ENCODE measurements at places on chromosomes 1 and 21. TPM values are rescaled to one million over a fixed set of nuclear protein-coding genes. Genes with fewer than 3 reads are reported as not detected.
A peak's percentile ranks its signal among the peaks of the same experiment; 100 is the strongest.

DNA sequence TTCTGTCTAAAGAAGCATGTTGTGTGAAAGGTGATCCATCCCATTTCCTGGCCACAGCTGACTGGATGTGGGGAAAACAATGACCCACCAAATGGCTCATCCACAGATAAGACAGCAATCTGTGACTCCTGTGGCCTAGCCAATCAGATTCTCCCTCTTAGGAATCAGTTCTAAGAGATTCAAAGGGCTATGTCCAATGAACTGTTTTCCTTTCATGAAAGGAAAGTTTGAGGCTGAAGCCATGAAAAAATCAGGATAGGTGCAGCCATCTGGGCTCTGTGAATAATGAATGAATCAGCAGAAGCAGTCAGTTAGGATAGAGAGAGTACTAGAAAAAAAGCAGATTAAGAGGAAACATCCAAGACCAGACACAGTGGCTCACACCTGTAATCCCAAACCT, 164.7 kb downstream of the NRIP1 start:
- peaks cover 2% of the 10 kb centered on the region for H3K36me3 ChIP-seq
- H3K4me3 ChIP-seq, result no peak overlapping the region
- H3K4me1 ChIP-seq, result peaks cover 11% of the 10 kb centered on the region
- DNase-seq, result no peak
- H3K27ac ChIP-seq, result no peak overlapping the region

GRCh38 chr1:248775441-248775840, 19.9 kb upstream of the LYPD8 start:
- no peaks in the 10 kb centered on the region for H3K36me3 ChIP-seq
- H3K4me3 ChIP-seq, result no peak overlapping the region
- no peak for DNase-seq
- H3K27me3 ChIP-seq, result no peaks in the 10 kb centered on the region

- H3K36me3 ChIP-seq, result no peaks in the 10 kb centered on the region
- H3K4me3 ChIP-seq, result no peak overlapping the region
These were observed 1.5 kb downstream of the KIRREL1 start for GRCh38 chr1:157994704-157995582.

DNA sequence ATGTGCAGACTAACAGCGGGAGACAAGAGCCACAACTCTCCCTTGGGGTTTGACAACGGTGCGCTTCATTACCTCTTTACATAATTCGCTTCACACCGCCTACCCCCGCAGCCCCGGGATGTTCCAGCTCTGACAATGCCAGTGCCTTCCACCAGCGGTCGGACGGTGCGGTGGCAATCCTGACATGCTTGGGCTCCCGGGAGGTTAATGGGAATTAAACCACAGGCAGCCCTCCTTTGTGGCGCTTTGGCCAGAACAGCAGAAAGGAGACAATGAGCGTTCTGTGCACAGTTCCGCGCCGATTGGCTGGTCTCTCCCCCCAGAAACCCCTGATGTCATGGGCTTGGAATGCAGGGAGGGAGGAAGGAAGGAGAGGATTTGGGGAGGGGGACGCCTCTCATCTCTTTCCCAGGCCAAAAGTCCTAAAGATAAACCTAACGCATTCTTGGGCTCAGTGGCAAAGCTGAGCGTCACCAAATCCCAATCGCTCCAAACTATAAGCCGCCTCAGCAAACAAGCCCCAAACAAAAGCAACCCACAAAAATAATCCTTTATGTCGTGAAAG, 1.3 kb downstream of the CNN3 start:
- H3K4me1 ChIP-seq, result peaks cover 17% of the 10 kb centered on the region
- peak; percentile 30 for DNase-seq
- H3K27ac ChIP-seq, result peak overlapping the region; percentile 30
- H3K4me3 ChIP-seq, result peak overlapping the region; percentile 92

- peaks cover 60% of the 10 kb centered on the region for H3K27me3 ChIP-seq
- H3K4me3 ChIP-seq, result no peak overlapping the region
- no peak overlapping the region for H3K27ac ChIP-seq
- no peak for DNase-seq
- H3K4me1 ChIP-seq, result peaks cover 6% of the 10 kb centered on the region
These were observed 40.1 kb downstream of the RRAGC start for GRCh38 chr1:38819516-38819915.

DNA sequence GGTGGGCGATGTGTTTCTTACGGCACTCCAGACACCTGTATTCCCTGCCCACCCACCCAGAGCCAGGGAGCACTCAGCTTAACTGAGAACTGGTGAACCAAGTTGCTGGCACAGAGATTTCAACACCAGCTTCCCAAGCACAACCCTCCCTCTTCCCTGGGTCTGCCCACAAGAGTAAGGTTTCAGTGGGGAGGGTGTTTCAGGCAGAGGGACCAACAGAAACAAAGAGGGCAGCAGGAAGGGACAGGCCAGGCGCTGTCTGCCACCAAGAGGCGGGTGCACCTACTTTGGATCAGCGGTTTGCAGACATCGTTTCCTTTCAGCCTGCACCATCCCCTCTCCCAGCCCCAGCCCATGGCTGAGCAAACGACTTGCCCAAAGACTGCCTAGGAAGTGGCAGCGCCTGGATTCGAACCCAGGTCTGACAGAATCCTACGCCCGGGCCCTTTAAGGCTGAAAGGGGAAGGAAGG, 21.9 kb upstream of the ALDH4A1 start:
- H3K4me1 ChIP-seq, result peaks cover 38% of the 10 kb centered on the region
- no peak for DNase-seq
- no peaks in the 10 kb centered on the region for H3K27me3 ChIP-seq
- H3K27ac ChIP-seq, result peak overlapping the region; percentile 42
- H3K4me3 ChIP-seq, result peak overlapping the region; percentile 58
- peaks cover 2% of the 10 kb centered on the region for H3K36me3 ChIP-seq

DNA sequence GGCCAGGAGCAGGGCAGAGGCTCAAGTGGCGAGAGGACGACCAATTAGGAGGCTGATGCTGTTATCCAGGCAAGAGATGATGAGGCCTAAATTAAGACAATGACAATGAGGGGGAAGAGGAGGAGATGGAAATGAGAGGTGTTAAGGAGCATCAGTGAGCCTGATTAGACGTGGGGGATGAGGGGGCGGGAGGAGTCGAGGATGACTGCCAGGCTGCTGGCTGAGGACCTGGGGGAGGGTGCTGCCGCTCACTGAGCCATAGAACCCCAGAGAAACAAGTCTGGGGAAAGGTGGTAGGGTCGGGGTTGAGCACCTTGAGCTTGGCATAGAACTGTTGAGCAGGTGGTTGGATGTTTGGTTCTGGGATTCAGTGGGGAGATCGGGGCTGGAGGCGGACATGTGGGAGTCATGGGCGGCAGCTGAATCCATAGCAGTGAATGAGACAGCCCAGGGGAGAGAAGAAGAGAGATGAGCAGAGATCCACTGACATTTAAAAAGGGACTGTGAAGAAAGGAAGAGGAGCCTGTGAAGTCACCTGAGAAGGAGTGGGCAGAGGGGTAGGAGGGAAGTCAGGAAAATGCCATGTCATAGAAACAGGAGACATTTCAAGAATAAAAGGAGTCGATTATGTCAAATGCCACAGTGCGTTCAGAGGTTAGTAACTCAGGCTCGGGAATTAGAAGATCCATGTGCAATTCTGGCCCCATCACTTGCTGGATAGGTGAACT, 28.5 kb downstream of the DLGAP3 start:
- H3K4me1 ChIP-seq, result no peaks in the 10 kb centered on the region
- no peak for DNase-seq
- no peak overlapping the region for H3K4me3 ChIP-seq
- H3K36me3 ChIP-seq, result no peaks in the 10 kb centered on the region
- H3K27ac ChIP-seq, result no peak overlapping the region

DNA sequence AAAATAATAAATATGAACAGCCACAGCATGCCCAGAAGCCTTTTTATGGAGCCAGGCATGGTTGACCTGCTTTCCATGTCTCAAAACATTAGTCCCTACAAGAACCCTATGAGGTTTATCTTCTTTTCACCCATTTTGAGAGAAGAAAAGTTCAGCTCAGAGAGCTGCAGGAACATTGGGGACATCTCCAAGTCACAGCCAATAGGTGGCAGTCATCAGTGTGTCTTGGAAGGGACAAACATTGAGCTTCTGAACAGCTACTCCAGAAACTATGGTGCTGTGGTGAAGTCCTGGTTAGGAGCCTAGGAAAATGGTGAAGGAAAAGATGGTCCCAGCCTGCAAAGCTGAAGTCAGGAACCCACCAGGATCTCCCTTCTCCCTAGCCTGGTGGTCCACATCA, 73.6 kb downstream of the JMJD4 start:
- no peaks in the 10 kb centered on the region for H3K27me3 ChIP-seq
- H3K4me3 ChIP-seq, result no peak overlapping the region
- H3K4me1 ChIP-seq, result no peaks in the 10 kb centered on the region
- no peak overlapping the region for H3K27ac ChIP-seq
- DNase-seq, result no peak

GRCh38 chr1:216777148-216777547, 53.9 kb upstream of the ESRRG start:
- no peaks in the 10 kb centered on the region for H3K4me1 ChIP-seq
- DNase-seq, result no peak
- no peak overlapping the region for H3K27ac ChIP-seq
- no peaks in the 10 kb centered on the region for H3K36me3 ChIP-seq
- H3K27me3 ChIP-seq, result no peaks in the 10 kb centered on the region
- no peak overlapping the region for H3K4me3 ChIP-seq

GRCh38 chr1:205706601-205707502, 26.5 kb upstream of the SLC45A3 start:
- no peak for DNase-seq
- peaks cover 20% of the 10 kb centered on the region for H3K36me3 ChIP-seq
- peaks cover 22% of the 10 kb centered on the region for H3K4me1 ChIP-seq

DNA sequence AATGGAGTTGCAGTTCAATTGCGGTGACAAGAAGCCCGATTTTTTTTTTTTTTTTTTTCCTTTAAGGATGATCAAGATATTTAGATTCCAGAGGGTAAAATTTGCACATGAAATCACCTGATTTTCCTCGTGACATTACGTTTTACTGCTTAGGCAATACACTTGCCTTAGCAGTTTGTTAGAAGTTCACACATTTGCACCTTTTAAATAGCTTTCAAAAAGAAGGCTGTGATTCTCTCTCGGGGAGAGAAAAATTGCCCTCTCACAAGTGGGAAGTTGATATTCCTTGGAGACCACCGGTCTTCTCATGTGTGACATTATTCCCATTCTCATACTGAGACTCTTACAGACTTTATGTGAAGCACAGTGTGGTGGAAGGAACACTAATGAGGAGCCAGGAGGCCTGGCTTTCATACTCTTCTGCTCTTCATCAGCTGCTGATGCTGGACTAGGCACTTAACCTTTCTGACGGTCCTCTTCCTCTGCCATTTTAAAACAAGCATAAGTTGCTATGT, 69.8 kb upstream of the HSPA13 start:
- no peaks in the 10 kb centered on the region for H3K27me3 ChIP-seq
- peaks cover 47% of the 10 kb centered on the region for H3K4me1 ChIP-seq
- peak overlapping the region; percentile 85 for H3K27ac ChIP-seq
- H3K4me3 ChIP-seq, result no peak overlapping the region
- DNase-seq, result no peak
- H3K36me3 ChIP-seq, result peaks cover 25% of the 10 kb centered on the region

GRCh38 chr1:150574260-150575071, 4.9 kb downstream of the MCL1 start:
- peak overlapping the region; percentile 95 for H3K27ac ChIP-seq
- no peak for DNase-seq
- H3K4me3 ChIP-seq, result peak overlapping the region; percentile 92
- H3K36me3 ChIP-seq, result peaks cover 79% of the 10 kb centered on the region

- H3K4me3 ChIP-seq, result no peak overlapping the region
- no peaks in the 10 kb centered on the region for H3K27me3 ChIP-seq
- no peak overlapping the region for H3K27ac ChIP-seq
- H3K4me1 ChIP-seq, result no peaks in the 10 kb centered on the region
These were observed 537.5 kb downstream of the LTN1 start for GRCh38 chr21:28455253-28455600.

DNA sequence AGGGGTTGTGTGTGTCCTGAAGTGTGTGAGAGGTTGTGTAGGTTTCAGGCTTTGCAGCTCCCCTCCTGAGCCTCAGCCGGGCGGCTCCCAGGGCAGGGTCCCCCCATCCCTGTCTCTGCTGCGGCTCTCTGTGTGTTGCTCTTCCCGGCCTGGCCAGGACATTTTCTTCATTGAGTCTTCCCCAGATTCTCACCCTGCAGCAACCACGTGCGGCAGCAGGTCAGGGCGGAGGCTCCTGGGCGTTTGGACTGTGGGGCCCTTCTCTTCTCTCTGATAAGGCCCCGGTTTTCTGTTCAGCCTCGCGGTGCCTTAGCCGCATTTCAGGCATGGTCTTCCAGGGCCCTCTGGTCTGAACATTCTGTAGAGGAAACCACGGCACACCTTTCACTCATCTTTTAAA, 1.8 kb upstream of the TCP10L start:
- H3K4me3 ChIP-seq, result no peak overlapping the region
- H3K4me1 ChIP-seq, result peaks cover 6% of the 10 kb centered on the region
- H3K27me3 ChIP-seq, result no peaks in the 10 kb centered on the region
- no peak overlapping the region for H3K27ac ChIP-seq
- H3K36me3 ChIP-seq, result no peaks in the 10 kb centered on the region
- DNase-seq, result no peak

DNA sequence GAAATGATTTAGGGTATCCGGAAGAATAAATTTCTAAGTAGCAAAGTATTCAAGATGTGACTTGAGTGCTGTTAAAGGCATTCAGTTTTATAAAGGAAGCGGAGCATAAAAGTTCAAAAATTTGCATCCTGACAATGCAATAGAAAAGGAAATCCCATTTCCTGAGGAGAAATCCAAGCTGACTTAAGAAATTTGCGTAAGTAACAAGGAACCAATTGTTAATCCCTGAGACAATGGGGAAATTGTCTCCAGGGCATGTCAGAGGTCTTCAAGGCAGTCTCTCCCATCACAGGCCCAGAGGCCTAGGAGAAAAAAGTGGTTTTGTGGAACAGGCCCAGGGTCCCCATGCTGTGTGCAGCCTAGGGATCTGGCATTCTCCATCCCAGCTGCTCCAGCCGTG, 416.0 kb downstream of the PRDM2 start:
- H3K27ac ChIP-seq, result no peak overlapping the region
- no peaks in the 10 kb centered on the region for H3K36me3 ChIP-seq
- no peak for DNase-seq

- H3K4me1 ChIP-seq, result no peaks in the 10 kb centered on the region
- no peak overlapping the region for H3K4me3 ChIP-seq
- no peaks in the 10 kb centered on the region for H3K36me3 ChIP-seq
These were observed 20.2 kb upstream of the SLC1A7 start for GRCh38 chr1:53162621-53163020.

DNA sequence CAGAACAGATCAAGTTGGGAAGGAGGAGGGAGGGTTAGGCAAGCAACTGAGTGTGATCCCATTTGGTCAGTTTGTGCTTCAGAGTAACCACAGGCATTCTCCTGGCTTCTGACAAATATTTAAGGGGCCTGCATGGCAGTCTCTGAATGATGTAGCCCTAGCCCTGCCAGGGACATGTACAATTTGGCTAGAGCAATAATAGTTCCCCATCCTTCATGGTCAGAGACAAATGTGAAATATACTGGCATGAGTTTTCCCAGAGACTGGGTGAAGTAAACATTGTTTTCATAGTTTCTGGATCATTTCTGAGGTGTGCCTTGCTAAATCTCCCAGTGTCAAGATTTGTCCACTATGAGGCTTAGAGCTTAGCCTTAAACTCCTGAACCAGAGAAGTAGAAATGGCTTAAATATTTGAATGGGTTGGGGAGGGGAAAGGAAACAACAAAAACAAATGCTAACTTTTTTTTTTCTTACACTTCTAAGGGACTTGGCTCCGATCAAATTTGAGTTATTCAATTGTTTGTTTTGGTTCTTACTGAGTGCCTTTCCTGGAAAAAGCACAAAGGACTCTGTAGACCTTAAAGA, 42.0 kb upstream of the UBE2U start:
- no peaks in the 10 kb centered on the region for H3K4me1 ChIP-seq
- H3K27me3 ChIP-seq, result peaks cover 11% of the 10 kb centered on the region
- no peak for DNase-seq

The AQP10 gene
- total RNA-seq, result not detected

The PALMD gene
- total RNA-seq, result not detected

The RAB7B gene
- 0.80 TPM for total RNA-seq

The NBL1 gene
- 36.0 TPM for total RNA-seq

The TMPRSS15 gene
- total RNA-seq, result not detected

The PLA2G5 gene
- not detected for total RNA-seq

The ACBD3 gene
- total RNA-seq, result 21.0 TPM

The S1PR1 gene
- 124 TPM for total RNA-seq

The DMRTA2 gene
- total RNA-seq, result not detected

The CACHD1 gene
- 0.82 TPM for total RNA-seq

Data from activated naive CD8-positive, alpha-beta T cell treated with anti-CD3 and anti-CD28 coated beads, Interleukin-2, amount 10 ng/mL, durations not matched to agents 7 days and 5 days (primary cell).